ENCODE measurements at places on chromosomes 4 and X. TPM values are rescaled to one million over a fixed set of nuclear protein-coding genes. Genes with fewer than 3 reads are reported as not detected.

The NPY1R gene
- 4.4 TPM for polyA plus RNA-seq

The MBTPS2 gene
- 19.1 TPM for polyA plus RNA-seq

The NXF2 gene
- not detected for polyA plus RNA-seq

The ADAM29 gene
- polyA plus RNA-seq: 0.13 TPM

The CLCN3 gene
- 48.7 TPM for polyA plus RNA-seq

The GLRA3 gene
- 1.0 TPM for polyA plus RNA-seq

DNA sequence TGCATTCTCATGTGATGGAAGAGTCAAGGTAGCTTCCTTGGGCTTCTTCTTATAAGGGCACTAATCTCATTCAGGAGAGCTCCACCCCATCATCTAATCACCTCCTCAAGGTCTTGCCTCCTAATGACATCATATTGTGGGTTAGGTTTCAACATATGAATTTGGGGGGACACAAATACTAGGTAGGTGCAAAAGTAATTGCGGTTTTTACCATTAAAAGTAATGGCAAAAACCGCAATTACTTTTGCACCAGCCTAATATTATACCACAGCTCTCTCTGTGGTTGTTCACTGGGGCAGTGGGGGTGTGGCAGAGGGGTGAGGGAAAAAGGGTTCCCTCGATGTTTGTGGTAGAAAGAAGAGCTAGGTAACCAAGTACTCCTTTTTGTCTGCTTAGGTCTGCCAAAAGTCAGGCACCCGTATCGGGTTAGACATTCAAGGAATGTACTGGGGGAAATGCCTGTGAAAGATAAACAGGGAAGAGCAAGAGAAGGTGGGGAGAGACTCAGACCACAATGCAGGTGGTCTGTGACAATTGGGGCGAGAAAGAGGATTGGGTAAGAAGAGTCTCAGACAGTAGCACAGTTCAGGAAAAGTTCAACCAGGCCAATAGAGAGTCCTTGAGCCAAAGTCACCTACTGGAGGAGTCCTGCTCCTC lies 78.9 kb upstream of the MTM1 start:
- H3K27ac ChIP-seq: no peak overlapping the region
- DNase-seq: no peak
- no peaks in the 10 kb centered on the region for H3K4me1 ChIP-seq
- no peaks in the 10 kb centered on the region for H3K36me3 ChIP-seq
- no peaks in the 10 kb centered on the region for H3K27me3 ChIP-seq

DNA sequence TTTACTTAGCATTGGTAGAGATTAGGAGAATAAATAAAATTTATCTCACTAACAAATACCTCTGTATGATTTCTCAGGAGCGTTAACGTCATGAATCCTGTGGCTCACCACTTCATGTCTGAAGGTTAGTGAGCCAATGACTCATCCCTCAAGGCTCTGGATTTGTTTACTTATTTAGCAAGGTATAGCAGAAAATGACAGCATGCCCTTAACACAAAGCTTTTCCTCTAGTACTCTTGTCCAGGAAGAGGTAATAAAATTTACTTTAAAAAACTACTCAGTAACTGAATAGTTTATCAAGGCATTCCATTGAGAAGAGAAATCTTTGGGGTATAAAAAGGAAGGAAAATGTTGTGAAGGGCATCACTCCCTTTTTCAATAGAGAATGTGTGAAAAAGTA lies 823.8 kb downstream of the CCSER1 start:
- no peaks in the 10 kb centered on the region for H3K36me3 ChIP-seq
- H3K27ac ChIP-seq: peak overlapping the region; percentile 86
- no peak overlapping the region for H3K4me3 ChIP-seq
- peak; percentile 70 for DNase-seq

DNA sequence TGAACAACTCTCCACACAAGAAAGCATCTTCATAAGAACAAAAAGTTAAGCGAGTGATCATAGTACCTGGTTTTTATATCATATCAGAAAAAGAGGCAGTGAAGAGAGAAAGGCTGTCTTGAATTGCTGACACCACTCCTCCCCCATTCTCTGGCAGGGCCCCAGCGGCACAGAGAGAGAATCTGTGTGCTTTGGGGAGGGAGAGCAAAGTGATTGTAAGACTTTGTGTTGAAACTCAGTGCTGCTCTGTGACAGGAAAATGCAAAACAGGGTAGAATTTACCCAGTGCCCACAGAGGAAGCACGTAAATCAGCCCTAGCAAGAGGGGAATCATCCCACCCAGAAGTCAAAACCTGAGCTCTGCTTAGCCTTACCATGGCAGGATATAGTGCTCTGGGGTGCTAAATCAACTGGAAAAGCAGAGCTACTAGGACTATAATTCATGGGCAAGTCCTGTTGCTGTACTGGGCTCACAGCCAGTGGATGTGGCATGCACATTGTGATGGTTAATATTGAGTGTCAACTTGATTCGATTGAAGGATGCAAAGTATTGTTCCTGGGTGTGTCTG lies 174.6 kb downstream of the PRR32 start:
- no peak overlapping the region for H3K27ac ChIP-seq
- DNase-seq: peak; percentile 3
- no peaks in the 10 kb centered on the region for H3K27me3 ChIP-seq
- no peak overlapping the region for H3K4me3 ChIP-seq

GRCh38 chr4:24337451-24338190 lies 246.7 kb downstream of the DHX15 start:
- no peak overlapping the region for H3K4me3 ChIP-seq
- peaks cover 2% of the 10 kb centered on the region for H3K27me3 ChIP-seq
- H3K27ac ChIP-seq: no peak overlapping the region

GRCh38 chr4:133150486-133151340 lies 1.6 kb downstream of the PCDH10 start:
- H3K4me3 ChIP-seq: peak overlapping the region; percentile 37
- H3K36me3 ChIP-seq: no peaks in the 10 kb centered on the region
- peaks cover 85% of the 10 kb centered on the region for H3K27me3 ChIP-seq
- peaks cover 30% of the 10 kb centered on the region for H3K4me1 ChIP-seq

GRCh38 chr4:56215141-56215783 lies 172.0 kb downstream of the AASDH start:
- no peaks in the 10 kb centered on the region for H3K27me3 ChIP-seq
- peaks cover 36% of the 10 kb centered on the region for H3K4me1 ChIP-seq
- H3K4me3 ChIP-seq: no peak overlapping the region
- no peaks in the 10 kb centered on the region for H3K36me3 ChIP-seq
- peak overlapping the region; percentile 81 for H3K27ac ChIP-seq
- peak; percentile 70 for DNase-seq

DNA sequence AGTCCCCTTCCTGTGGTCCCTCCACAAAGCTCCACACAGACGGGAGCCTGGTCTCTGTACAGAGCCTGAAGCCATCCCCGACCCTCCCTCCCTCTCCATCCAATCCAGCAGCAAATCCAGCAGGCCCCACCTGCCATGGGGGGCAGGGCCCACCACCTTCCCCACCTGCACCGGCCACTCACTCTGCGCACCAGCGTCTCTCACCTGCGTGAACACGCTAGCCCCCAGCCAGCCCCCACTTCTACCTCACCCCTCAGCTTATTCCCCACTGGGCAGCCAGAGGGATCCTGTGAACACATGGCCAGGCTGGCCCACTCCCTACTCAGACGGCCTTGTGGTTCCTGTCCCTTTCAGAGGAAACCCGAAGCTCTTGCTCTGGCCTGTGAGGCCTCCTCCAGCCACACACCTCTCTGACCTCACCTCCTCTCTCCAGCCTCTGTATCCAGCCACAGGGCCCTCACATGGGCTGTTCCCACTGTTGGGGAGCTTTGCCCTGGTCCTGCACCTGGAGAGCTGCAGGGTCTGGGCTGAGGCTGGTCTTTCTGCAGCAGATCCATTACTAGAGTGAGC lies 70.9 kb downstream of the WFS1 start:
- no peak overlapping the region for H3K4me3 ChIP-seq
- no peak overlapping the region for H3K27ac ChIP-seq
- no peaks in the 10 kb centered on the region for H3K36me3 ChIP-seq
- H3K27me3 ChIP-seq: peaks cover 28% of the 10 kb centered on the region
- DNase-seq: no peak
- H3K4me1 ChIP-seq: no peaks in the 10 kb centered on the region

- H3K27ac ChIP-seq: no peak overlapping the region
- H3K4me1 ChIP-seq: no peaks in the 10 kb centered on the region
- H3K36me3 ChIP-seq: no peaks in the 10 kb centered on the region
- H3K27me3 ChIP-seq: no peaks in the 10 kb centered on the region
- no peak for DNase-seq
Measured at GRCh38 chr4:111934314-111934713, 210.9 kb upstream of the FAM241A start.

DNA sequence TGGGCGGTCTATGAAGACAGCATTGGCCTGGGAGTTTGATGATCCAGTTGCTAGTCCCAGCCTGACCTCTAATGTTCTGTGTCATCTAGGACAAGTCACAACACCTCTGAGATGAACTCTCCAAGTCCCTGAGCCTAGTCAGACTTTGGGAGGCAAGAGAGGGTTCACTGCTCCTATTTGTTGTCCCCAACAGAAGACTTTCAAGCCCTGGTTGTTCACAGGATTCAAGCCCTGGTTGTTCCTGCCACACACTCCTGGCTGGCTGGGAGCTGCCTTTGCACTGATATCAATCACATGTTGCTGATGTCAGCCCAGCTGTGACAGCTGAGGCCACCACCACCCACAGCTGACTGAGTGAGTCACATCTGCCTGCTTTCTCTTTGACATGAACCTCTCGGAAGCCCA lies 253.2 kb upstream of the RASGEF1B start:
- peaks cover 26% of the 10 kb centered on the region for H3K4me1 ChIP-seq
- H3K36me3 ChIP-seq: no peaks in the 10 kb centered on the region
- H3K4me3 ChIP-seq: no peak overlapping the region
- no peaks in the 10 kb centered on the region for H3K27me3 ChIP-seq

DNA sequence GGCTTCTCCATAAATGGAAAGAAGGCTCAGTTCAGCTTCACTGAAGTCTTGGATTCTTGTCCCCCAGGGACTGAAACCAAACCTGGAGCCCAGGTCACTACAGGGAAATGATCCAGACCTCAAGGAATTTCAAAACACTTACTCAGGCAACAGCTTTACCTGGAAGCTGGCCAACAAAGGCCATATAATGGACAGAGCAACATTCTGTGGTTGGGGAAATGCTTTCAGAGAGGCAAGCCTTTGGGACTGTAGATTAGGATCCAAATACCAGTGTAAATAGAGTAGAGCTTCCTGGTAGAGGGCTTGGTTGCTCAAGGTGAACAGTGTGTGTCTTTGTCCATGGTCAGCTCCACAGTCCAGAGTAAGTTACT lies 57.0 kb upstream of the PROM1 start:
- H3K27me3 ChIP-seq: no peaks in the 10 kb centered on the region
- peaks cover 22% of the 10 kb centered on the region for H3K4me1 ChIP-seq
- DNase-seq: peak; percentile 83
- no peaks in the 10 kb centered on the region for H3K36me3 ChIP-seq
- H3K4me3 ChIP-seq: no peak overlapping the region

- H3K36me3 ChIP-seq: no peaks in the 10 kb centered on the region
- no peaks in the 10 kb centered on the region for H3K27me3 ChIP-seq
- peak; percentile 40 for DNase-seq
- H3K4me3 ChIP-seq: no peak overlapping the region
- peak overlapping the region; percentile 55 for H3K27ac ChIP-seq
Measured at GRCh38 chr4:19187691-19188090, 1064.0 kb upstream of the SLIT2 start.

DNA sequence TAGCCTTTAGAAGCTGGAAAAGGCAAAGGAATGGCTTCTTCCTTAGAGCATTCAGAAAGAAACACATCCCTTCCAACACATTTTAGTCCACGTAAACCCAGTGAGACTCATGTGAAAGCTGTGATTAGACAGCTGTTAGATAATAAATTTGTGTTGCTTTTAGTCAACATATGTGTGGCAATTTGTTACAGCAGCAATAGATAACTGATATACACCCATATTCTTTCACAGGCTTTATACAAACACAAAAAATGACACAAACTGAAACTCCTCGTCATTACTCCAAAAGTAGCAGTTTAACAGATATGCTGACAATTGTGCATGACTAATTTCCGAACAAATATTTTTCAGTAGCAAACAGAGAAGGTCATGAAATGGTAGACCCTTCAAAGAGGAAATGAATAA lies 65.3 kb downstream of the ANTXR2 start:
- H3K36me3 ChIP-seq: peaks cover 3% of the 10 kb centered on the region
- H3K4me1 ChIP-seq: no peaks in the 10 kb centered on the region
- DNase-seq: no peak
- no peak overlapping the region for H3K4me3 ChIP-seq
- H3K27me3 ChIP-seq: no peaks in the 10 kb centered on the region
